Lung (tissue), 17 donors: ENCODE measurements at places on chromosomes 13 and 19.
A peak's percentile ranks its signal among the peaks of the same experiment; 100 is the strongest.

DNA sequence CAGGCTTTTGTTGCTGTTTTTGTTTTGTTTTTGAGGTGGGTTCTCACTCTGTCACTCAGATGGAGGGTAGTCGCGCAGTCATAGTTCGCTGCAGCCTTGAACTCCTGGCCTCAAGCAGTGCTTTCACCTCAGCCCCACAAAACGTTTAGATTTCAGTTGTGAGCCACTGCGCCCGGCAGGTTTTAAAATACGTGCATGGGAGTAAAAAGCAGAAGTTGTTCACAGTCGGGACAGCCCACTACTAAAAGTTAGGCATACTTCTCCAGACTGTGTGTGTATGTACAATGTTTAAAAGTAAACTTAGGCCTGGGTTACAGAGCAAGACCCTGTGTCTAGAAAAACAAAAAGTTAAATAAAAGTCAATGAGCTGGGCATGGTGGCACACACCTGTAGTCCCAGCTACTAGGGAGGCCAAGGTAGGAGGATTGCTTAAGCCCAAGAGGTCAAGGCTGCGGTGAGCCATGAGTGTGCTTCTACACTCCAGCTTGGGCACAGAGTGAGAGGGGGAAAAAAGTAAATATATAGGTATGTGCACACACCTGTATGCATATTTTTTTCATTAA, 6.1 kb downstream of the SAFB start:
- DNase-seq, result no peak

- peak; percentile 88 for DNase-seq
Measured at GRCh38 chr13:95404141-95404882, 103.1 kb upstream of the ABCC4 start.

DNA sequence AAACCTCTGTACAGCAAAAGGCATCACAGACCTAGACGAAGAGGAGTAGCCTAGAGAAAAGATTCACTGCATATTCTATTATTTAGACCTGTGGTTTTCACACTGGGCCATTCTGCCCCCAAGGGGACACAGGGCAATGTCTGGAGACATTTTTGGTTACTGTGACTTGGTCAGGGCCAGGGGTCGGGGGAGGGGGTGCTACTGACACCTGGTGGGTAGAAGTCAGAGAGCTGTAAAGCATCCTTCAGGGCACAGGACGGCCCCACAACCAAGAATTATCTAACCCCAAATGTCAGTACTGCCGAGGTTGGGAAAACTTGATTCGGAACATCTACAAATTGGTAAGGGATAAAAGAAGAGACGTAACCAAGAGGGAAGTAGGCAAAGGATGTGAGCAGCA, 11.3 kb downstream of the ELAVL1 start:
- DNase-seq, result no peak

DNA sequence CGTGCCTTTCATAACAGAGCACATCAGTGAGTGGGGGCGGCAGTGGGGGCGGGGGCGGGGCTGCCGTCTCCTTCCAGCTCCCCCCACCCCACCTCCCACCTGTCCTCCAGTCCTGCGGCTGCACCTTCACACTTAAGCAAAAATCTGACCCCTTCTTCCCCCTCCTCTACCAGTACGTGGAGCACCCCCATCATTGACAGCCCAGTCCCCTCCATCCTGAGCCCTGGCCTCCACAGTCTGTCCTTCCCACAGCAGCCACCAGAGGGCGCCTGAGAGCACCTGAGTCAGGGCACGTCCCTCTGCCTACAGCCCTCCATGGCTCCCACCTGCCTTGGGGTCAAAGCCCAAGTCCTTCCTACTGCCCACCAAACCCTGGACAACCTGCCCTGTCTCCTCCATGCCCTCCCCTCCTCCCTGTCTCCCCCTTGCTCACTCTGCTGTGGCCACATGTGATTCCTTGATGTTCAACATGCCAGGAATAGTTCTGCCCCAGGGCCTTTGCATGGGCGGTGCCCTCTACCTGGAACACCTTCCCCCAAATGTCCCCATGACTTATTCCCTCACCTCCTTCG, 4.0 kb downstream of the EBI3 start:
- DNase-seq, result peak; percentile 35

GRCh38 chr19:35454663-35455062, 6.6 kb downstream of the FFAR2 start:
- DNase-seq, result no peak

DNA sequence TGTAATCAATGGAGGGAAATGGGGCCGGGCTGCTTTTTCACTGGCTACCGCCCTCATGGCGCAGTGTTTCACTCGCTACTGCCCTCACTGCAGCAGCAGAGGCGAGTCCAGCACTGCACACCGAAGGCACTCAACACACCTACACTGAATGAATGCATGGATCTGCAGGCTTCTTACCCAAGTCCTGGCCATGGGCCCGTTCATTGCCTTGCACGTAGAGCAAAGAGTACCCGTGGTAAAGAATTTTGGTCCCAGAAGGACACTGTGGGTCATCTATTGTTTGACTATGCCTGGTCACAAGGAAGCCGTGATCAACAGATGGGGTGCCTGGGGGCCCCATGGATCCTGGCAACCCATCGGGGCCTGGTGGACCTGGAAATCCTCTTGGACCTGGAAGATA, 144.9 kb downstream of the COL4A1 start:
- no peak for DNase-seq

GRCh38 chr13:28558567-28558966, 63.6 kb upstream of the FLT1 start:
- DNase-seq, result no peak

GRCh38 chr19:19285686-19286085, 12.6 kb upstream of the TM6SF2 start:
- no peak for DNase-seq

- DNase-seq, result peak; percentile 34
Measured at GRCh38 chr13:29081697-29082440, 261.7 kb downstream of the MTUS2 start.

DNA sequence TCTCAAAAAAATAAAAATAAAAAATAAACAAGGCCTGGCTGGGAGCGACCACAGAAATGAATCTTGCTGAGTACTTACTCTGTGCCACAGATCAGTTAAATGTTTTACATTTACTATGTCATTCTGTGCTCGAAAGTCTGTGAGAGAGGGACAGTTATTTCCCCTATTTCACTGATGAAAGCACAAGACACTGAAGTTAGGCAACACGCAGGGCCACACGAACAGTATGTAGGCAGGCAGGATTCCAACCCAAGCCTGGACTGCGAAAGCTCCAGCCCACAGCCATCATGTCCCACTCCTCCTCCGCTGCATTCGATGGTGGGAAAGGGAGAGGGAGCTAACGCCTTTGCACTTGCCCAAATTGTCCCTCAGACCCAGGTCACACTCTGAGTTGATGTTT, 34.2 kb downstream of the RUBCNL start:
- DNase-seq, result no peak

DNA sequence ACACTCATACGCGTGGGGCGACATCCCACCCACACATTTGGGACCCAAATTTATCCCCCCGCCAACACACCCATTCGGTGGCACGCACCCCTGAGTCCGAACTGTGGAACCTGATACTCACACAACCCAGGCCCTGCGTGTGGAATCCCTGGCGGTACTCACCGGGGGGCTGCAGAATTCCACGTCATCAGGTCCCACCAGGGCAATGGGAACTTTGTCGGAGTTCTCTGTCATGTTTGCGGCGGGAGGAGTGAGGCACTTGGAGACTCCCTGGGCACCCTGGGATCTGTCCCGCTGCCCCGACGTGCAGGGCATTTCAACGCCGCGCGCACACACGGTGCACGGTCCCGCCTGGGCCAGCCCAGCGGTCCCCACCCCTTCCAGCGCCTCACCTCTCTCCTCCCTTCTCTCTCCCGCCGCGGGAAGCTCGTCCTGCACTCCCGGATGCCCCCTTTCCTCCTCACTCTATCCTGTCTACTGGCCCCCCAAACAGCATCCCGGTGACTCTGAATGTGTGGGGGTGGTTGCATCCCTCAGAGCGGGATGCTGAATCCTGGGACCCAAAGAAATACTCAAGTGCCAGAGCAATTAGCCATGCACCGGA, at the start of gene CNMD:
CNMD (minus strand) TSS at position 353 of the 604 bp plus-strand sequence; CDS start at position 234, 119 bp downstream.
- DNase-seq, result no peak

GRCh38 chr13:24983094-24983493, 112.8 kb upstream of the PABPC3 start:
- DNase-seq, result no peak

GRCh38 chr19:56111601-56112312, 9.3 kb downstream of the ZNF787 start:
- DNase-seq, result no peak

DNA sequence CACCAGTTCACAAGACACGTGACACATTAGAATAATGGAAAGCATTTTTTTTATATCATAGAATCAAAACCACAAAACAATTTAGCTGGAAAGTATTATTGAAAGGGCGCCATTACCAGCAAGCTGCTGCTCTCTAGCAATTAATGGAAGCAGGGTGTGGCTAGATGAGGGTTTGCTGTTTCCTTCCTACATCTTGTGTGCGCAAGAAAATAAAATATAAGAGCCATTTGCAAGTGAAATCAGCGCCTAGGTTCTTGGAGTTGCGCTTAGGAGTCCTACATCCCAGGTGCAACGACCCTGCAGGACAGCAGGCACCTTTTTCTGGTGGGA, 140.9 kb downstream of the ZNF536 start:
- no peak for DNase-seq

DNA sequence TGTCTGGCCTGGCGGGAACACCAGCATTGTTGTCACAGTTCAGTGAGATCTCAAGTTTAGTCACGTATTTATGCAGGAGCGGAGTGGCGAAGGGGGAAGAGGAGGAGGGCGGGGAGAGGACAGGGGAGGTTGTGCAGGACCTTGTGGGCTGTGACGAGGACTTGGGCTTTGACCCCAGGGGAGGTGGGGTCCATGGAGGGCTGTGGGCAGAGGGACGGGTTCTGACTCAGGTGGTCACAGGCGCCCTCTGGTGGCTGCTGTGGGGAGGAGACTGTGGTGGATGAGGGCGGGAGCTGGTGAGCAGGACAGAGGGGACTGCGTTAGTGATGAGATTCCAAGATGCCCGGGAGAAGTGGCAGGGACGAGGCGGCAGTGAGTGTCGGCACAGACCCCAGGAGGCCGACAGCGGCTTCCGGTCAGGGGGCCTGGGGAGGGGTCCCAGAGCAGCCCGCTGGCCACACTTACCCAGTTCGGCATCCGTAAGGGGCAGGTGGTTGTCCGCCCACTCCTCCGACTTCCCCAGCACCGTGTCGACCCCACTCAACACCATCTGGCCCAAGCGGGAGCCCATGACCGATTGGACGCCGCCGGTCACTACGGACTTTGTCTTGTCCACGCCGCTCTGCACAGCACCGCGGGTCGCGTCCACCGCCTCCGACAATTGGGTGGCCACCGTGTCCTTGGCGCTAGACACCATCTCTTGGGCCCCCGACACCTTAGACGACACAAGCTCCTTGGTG, 15.7 kb downstream of the PLIN3 start:
- peak; percentile 52 for DNase-seq

DNA sequence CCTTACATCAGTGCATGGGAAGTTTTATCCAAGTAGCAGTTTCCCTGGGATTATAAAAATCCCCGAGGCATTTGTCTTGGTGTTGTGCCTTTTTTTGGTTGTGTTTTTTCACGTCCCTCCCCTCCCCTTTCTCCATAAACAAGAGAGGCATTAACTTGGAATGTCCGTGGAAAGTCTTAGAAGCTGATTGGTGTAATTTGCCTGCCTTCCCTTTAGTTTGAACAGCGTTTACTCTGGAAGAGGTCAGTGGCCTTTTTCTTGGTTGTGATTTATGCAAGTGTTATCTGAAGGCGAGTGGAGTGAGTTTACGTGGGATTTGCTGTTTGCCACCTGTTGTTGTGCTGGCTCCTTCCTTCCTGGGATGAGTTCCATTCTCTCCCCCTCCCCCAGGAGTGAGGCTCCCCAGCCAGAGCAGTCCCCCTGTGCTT, 7.2 kb downstream of the ACTN4 start:
- DNase-seq, result no peak

DNA sequence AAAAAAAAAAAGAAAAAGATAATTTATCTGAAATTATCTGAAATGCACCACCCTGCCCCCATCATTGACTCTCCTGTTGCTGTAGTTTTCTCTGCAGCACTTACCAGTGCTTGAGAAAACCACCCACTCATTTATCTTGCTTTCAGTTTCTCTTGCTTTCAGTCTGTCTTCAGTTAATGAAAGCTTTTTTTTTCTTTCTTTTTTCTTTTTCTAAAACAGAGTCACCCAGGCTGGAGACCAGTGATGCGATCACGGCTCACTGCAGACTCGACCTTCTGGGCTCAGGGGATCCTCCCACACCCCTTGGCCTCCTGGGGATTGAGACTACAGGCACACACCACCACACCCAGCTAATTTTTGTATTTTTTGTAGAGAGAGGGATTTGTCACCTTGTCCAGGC, 4.3 kb upstream of the ACP5 start:
- DNase-seq, result no peak

- DNase-seq, result no peak
Measured at GRCh38 chr19:2922987-2923386, 21.8 kb downstream of the ZNF77 start.

DNA sequence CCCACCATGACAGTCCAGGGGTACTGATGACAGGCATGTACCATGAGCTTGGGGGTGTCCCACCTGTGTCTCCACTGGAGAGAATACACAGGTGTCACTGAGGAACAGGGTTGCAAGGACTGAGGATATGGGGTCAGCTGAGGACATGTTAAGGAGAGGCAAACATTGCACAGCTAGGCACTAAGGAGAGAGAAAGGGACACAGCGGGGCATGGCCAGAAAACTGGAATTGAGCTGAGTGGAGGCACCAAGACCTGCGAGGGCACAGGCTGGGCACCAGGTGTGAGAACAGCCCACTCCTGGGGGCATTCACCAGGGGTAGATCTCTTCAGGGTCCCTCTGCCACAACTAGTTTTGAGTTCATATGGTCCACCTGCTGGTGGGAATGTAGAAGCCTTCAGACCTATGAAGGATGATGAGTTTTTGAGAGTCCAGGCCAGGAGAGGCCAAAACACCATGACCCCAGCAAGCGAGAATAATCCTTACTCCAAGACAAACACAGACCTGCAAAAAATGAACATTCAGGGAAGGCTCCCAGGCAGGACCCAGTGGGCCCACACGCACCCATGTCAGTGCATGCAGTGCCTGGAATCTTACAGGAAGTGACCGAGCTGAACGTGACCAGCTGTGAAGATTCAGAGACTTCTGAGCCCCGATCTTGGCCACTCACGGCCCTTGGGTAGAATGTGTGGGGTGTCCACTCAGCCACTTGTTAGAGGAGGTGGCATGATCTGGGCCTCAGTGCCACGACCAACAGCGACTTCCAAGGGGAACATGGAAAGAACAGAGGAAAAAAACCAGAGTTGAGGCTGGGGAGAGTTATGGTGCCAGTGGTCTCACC, 1.4 kb upstream of the ZNF584 start:
- DNase-seq, result no peak

DNA sequence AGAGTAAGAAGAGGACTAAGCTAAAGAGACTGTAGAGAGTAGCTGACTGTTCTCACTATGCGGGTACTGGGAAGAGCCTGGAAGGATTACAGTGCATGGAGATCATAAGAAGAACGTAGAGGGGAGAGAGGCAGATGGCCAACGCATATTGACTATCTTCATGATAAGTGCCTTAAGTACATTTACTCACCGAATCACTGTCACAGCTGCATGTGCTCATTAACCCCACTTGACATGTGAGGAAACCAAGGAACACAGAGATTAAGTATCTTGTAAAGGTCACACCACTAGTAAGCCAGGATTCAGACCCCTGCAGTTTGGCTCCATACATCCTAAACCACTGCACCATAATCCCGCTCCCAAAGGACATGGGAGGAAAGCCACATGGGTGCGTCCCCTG, 34.1 kb downstream of the SMAD9 start:
- no peak for DNase-seq

- no peak for DNase-seq
Measured at GRCh38 chr13:112668924-112669323, 20.9 kb upstream of the ATP11A start.
